ENCODE measurements at places on chromosomes 6 and 20. TPM values are rescaled to one million over a fixed set of nuclear protein-coding genes. Genes with fewer than 3 reads are reported as not detected.

NR2E1 gene
- not detected for total RNA-seq

MAS1 gene
- total RNA-seq: not detected

TMEM200A gene
- total RNA-seq: 0.07 TPM

RAET1G gene
- total RNA-seq: 9.8 TPM

AKAP12 gene
- total RNA-seq: 143 TPM

SLC17A1 gene
- not detected for total RNA-seq

NEU1 gene
- total RNA-seq: 24.9 TPM

RRAGD gene
- 5.2 TPM for total RNA-seq

TTLL9 gene
- total RNA-seq: 0.15 TPM

ZNF334 gene
- total RNA-seq: not detected

RIPOR2 gene
- total RNA-seq: not detected

HTR1E gene
- not detected for total RNA-seq

HLA-DRB1 gene
- not detected for total RNA-seq

All from A549 treated with GW870086 at 1 μM for 4 hours (cell line).